H1 (cell line): ENCODE measurements at places on chromosomes 11 and 22. TPM values are rescaled to one million over a fixed set of nuclear protein-coding genes. Genes with fewer than 3 reads are reported as not detected.

DNA sequence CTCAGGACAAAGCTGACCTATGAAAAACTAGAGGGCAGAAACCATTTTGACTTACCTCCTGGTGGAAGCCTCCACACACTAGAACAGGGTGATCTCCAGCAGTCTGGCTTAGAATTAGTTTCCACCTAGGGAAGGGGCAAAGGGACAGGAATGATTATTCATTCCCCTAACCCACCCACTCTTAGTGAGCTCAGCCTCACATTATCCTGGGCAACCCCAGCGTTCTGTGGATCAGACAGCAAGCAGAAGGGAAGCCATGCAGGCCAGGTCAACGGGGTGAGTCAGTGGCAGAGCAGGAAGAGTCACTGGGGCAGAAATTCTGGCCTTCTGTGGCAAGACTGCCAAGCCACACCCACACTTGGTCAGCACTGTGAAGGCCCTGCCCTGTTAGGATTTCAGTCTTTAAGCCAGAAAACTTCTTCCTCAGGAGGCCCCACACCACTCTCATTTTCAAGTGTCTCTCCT is 10.5 kb downstream of the NUMA1 start:
- H3K4me3 ChIP-seq = no peak overlapping the region
- peak overlapping the region; percentile 46 for H3K27ac ChIP-seq
- peaks cover 3% of the 10 kb centered on the region; the same call in 1 of the 2 replicates for H3K4me1 ChIP-seq
- DNase-seq = no peak
- H3K27me3 ChIP-seq = no peaks in the 10 kb centered on the region

DNA sequence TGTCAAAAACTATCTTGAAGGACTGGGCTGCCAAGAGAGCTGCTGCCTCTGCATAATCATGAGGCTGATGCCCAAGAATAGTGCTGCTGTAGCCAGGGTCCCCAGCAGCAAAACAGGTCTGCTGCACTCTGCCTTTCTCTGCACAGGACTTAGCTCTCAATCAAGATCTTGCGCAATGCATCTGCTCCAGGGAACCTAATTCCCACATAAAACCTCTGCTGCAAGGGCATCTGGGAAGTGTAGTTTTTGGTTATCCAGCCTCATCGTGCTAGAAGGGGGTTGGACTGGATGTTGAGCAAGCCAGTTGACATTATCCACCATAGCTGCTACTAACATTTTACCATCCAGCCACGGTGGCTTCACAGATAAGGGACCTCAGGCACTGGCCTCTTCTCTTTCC is 192.7 kb downstream of the C11orf91 start:
- DNase-seq = no peak
- no peak overlapping the region for H3K4me3 ChIP-seq
- H3K4me1 ChIP-seq = no peaks in the 10 kb centered on the region
- no peaks in the 10 kb centered on the region for H3K27me3 ChIP-seq
- H3K27ac ChIP-seq = no peak overlapping the region

DNA sequence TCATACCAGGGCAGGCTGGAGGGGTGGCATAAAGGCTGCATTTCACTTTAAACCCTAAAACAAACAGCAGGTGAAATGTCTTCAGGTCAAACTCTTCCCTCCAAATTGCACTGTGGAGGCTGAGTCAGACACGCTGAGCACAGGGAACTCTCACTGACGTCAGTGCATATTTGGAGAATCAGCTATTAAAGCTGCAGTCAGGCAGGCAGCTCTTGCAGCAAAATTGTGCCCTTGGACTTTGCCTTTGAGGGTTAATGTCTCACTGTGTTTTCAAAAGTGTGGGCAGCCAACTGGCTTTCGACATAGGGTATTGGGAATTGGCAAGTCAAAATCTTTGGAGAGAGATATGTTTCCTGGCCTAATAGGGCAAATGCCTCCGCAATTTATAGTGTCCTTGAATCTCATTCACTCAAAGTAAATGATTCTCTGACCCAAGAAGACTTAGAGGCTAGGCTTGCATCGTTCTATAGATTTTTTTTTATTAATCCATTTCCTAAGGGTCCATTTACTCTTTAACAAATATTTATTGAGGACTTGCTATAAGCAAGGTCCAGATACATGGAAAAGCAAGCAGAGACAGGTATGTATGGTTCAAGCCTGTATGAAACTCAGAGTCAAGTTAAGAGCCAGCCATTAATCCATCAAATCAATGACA is 27.7 kb upstream of the SMCO4 start:
- H3K27me3 ChIP-seq = no peaks in the 10 kb centered on the region
- no peaks in the 10 kb centered on the region for H3K36me3 ChIP-seq
- H3K27ac ChIP-seq = no peak overlapping the region
- H3K4me1 ChIP-seq = no peaks in the 10 kb centered on the region
- H3K4me3 ChIP-seq = no peak overlapping the region
- no peak for DNase-seq

DNA sequence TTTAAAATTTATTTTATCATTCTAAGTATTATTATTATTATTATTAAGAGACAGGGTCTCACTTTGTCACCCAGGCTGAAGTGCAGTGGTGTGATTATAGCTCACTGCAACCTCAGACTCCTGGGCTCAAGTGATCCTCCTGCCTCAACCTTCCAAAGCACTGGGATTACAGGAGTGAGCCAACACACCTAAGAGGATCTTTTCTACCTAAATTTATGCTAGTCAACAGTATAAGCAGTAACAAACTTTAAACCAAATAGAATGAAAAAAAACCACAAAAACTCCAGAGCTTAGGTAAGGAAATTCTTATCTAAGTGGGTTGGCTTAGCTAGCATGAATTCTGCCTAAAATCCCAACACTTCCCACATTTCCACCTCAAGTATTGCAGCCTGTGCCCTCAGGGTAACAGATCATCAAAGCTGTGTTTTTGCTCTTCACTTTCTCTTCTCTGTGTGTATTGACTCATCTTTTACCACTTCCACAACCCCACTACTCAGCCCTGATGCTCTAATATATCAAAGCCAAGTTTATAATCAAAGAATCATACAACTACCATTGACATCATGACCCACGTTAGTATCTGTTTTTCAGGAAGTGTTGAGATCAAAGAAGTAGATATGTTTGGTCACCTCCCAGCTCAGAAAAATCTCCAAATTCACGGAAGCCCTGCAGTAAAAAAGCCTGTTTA is 93.7 kb upstream of the SPON1 start:
- DNase-seq = no peak
- H3K36me3 ChIP-seq = no peaks in the 10 kb centered on the region
- peaks cover 2% of the 10 kb centered on the region for H3K4me1 ChIP-seq
- no peak overlapping the region for H3K27ac ChIP-seq

TENM4 gene
- 7.2 and 8.8 TPM in 2 replicates for total RNA-seq

CRYBB3 gene
- 0.58 TPM in 1 of 2 replicates, not detected in the other for total RNA-seq

- peaks cover 1% of the 10 kb centered on the region; the same call in 1 of the 2 replicates for H3K4me1 ChIP-seq
- no peaks in the 10 kb centered on the region for H3K27me3 ChIP-seq
- no peak overlapping the region for H3K4me3 ChIP-seq
- DNase-seq = no peak
- H3K36me3 ChIP-seq = no peaks in the 10 kb centered on the region
Observed at GRCh38 chr22:40519284-40519947, 117.1 kb downstream of the MRTFA start.

DNA sequence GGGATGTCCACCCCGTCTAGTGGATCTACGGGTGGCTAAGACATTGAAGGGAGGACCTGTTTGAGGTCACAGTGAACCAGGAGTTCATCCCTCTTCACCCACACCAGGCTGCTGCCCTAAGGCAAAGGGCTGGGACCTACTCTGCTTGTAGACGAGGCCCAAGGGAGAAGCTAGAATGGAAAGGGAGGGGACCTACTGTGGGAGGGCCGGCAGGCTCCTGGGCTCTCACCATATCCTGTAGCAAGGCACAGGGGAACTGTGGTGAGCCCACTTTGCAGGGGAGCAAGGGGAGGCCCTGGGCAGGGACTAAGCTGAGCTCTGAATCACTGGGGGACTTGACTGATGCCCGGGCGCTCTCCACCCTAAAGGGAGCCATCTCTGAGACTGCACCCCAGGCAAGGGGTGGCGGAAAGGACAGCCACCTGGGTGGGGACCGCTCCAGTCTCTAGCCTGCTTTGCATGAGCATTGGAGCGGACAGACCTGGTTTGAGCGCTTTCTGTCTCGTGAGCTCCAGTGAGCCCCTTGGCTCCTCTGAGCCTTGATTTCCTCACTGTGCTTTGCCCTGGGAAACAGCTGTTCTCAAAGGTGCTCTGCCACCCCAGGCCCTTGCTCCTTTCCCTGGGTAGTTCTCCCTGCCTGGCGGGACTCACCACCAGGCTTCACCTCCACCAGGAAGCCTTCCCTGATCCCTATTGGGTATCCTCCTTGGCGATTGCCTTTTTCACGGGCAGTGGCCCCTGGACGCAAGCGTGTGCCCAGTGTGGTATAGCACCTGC is 24.2 kb downstream of the PARVG start:
- H3K4me1 ChIP-seq = no peaks in the 10 kb centered on the region
- no peaks in the 10 kb centered on the region for H3K36me3 ChIP-seq
- H3K27me3 ChIP-seq = no peaks in the 10 kb centered on the region
- H3K27ac ChIP-seq = no peak overlapping the region
- DNase-seq = no peak
- no peak overlapping the region for H3K4me3 ChIP-seq

GRCh38 chr11:35785287-35786167 is 123.0 kb downstream of the TRIM44 start:
- no peak overlapping the region for H3K27ac ChIP-seq
- H3K27me3 ChIP-seq = no peaks in the 10 kb centered on the region
- H3K4me1 ChIP-seq = no peaks in the 10 kb centered on the region
- H3K4me3 ChIP-seq = no peak overlapping the region
- DNase-seq = no peak

- peaks cover 8% of the 10 kb centered on the region for H3K4me1 ChIP-seq
- DNase-seq = no peak
- no peak overlapping the region for H3K4me3 ChIP-seq
- H3K27ac ChIP-seq = no peak overlapping the region
- H3K27me3 ChIP-seq = no peaks in the 10 kb centered on the region
Observed at GRCh38 chr11:133600306-133600705, 68.0 kb upstream of the OPCML start.

RAC2 gene
- total RNA-seq = 2.1 and 2.3 TPM in 2 replicates

DNA sequence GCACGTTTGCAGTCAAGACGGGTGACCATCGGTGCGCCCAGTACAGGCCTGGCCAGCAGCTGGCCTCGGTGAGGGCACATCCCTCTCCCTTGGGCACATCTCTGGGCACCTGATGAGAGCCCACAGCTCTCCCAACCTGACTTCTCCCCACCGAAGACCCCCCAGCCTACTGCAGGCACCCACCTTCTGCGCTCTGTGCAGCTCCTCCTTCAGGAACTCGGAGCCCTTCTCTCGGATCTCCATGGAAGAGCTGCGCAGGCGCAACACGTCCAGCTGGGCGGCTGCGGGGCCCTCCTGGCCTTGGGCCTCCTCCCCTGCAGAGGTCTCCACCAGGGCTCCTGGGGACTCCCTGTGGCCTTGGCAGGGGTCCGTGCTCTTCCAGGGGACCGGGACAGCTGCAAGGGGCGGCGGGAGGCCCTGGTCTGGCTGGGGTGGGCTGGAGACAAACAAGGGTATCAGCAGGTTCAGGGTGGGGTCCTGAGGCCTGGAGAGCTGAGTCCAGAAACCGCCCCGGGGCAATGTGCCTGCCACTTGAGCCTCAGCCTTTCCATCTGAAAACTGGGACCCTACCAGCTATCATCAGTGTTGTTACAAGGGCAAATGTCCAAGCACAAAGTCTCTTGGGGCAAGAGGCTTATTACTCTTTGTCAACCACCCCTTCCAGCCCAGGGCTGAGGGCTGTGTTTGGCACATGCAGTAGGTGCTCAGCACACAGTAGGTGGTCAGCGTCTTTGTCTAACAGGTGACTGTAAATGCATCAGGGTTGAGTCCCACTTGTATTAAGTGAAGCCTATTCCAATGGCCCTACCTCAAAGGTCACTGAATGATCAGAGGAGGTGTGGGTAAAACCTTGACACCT is 9.3 kb downstream of the RAB3IL1 start:
- H3K36me3 ChIP-seq = no peaks in the 10 kb centered on the region
- no peak overlapping the region for H3K4me3 ChIP-seq
- H3K4me1 ChIP-seq = peaks cover 27% of the 10 kb centered on the region

GRCh38 chr11:47591764-47592163 is 2.4 kb downstream of the C1QTNF4 start:
- H3K27ac ChIP-seq = no peak overlapping the region
- no peaks in the 10 kb centered on the region for H3K27me3 ChIP-seq
- peaks cover 8% of the 10 kb centered on the region for H3K4me1 ChIP-seq
- DNase-seq = no peak
- H3K4me3 ChIP-seq = no peak overlapping the region

DNA sequence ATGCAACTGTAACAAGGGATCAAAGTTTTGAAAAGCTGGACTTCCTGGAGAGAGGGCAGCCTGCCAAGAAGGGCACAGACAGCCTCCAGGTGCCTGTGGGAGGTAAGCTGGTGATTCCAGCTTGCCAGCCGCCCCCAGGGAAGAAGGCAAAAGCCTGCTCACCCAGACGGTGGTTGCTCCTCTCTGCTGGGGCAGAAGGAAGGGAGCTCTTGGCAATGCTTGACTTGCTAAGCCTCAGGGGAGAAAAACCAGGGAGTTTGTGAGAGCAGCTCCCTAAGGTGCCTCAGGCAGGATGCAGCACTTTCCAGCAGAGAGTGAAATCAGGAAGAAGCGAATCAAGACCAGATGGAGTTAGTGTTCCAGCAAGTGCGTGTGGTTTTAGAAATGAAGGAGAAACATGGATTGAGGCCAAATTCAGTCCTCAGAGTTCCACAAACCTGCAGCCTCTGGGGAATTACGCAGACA is 553.6 kb downstream of the BUD13 start:
- H3K36me3 ChIP-seq = no peaks in the 10 kb centered on the region
- no peak for DNase-seq
- no peak overlapping the region for H3K4me3 ChIP-seq

PSMA1 gene
- 148 and 150 TPM in 2 replicates for total RNA-seq

PARVG gene
- 0.37 and 0.50 TPM in 2 replicates for total RNA-seq

HBG2 gene
- not detected in 2 replicates for total RNA-seq

DNA sequence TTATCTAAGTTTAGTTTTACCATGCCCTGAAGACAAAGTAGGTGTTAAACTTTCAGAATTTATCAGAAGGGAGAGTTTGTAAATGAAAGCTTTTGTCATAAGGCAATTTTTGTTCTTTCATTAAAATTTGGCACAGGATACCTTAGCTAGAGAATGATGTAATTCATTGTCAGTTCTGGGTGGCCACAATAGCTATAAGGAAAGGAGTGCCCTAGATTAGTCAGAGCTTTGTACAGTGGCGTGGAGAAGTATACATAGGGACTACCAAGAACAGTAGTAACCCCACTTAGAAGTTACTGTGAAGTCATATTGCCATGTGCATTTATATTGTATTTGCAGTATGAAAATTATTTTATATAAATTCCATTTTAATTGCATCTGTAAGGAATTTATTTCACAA is 126.3 kb upstream of the CARD18 start:
- no peak for DNase-seq
- no peak overlapping the region for H3K4me3 ChIP-seq
- no peaks in the 10 kb centered on the region for H3K36me3 ChIP-seq
- no peaks in the 10 kb centered on the region for H3K27me3 ChIP-seq
- no peaks in the 10 kb centered on the region for H3K4me1 ChIP-seq

- no peak for DNase-seq
- no peak overlapping the region for H3K27ac ChIP-seq
- H3K36me3 ChIP-seq = no peaks in the 10 kb centered on the region
- no peak overlapping the region for H3K4me3 ChIP-seq
- no peaks in the 10 kb centered on the region for H3K27me3 ChIP-seq
- no peaks in the 10 kb centered on the region for H3K4me1 ChIP-seq
Observed at GRCh38 chr11:7165911-7166310, 77.1 kb downstream of the RBMXL2 start.

- no peaks in the 10 kb centered on the region for H3K27me3 ChIP-seq
- DNase-seq = no peak
- no peaks in the 10 kb centered on the region for H3K4me1 ChIP-seq
- no peak overlapping the region for H3K4me3 ChIP-seq
- no peak overlapping the region for H3K27ac ChIP-seq
Observed at GRCh38 chr11:111153194-111153593, 92.3 kb upstream of the POU2AF2 start.

DNAJC24 gene
- total RNA-seq = 21.1 TPM in 2 replicates
